ENCODE measurements at places on chromosomes 1 and 21.
A peak's percentile ranks its signal among the peaks of the same experiment; 100 is the strongest.

GRCh38 chr1:240285540-240285939 lies 193.9 kb downstream of the FMN2 start:
- DNase-seq: no peak

- no peak for DNase-seq
Measured at GRCh38 chr1:163258181-163258580, 55.5 kb upstream of the RGS5 start.

GRCh38 chr1:152926091-152926490 lies 17.7 kb downstream of the IVL start:
- peak; percentile 36 for DNase-seq

DNA sequence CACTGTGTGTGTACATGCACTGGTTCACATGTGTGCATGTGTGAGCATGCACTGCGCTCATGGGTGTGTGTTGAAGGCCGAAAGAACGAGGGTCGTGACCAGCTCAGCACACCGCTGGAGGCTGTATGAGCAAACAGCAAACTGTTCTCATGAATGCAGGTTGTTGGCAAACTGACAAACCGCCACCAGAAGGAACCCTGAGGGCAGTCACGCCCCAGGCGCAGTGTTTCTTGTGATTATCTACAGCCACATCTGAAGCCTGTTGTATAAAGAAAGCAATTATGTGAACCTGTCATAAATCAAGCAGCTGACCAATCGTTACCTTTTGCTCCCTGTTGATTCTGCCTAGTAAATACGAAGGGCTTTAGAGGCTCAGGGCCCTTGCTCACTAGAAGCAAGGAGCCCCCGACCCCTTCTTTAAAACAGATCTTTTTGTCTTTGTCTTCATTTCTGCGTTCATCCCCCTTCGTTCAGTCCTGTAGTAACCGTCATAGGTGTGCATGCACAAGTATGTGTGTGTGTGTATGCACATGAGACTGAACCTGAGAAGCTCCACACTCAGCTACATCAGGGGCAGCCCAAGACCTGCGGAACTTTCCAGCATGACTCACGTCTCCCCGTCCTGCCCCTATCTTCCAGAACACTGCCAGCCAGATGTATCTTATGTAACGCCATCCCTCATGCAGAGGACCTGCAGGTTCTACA lies 16.8 kb upstream of the RIPK4 start:
- DNase-seq: no peak

DNA sequence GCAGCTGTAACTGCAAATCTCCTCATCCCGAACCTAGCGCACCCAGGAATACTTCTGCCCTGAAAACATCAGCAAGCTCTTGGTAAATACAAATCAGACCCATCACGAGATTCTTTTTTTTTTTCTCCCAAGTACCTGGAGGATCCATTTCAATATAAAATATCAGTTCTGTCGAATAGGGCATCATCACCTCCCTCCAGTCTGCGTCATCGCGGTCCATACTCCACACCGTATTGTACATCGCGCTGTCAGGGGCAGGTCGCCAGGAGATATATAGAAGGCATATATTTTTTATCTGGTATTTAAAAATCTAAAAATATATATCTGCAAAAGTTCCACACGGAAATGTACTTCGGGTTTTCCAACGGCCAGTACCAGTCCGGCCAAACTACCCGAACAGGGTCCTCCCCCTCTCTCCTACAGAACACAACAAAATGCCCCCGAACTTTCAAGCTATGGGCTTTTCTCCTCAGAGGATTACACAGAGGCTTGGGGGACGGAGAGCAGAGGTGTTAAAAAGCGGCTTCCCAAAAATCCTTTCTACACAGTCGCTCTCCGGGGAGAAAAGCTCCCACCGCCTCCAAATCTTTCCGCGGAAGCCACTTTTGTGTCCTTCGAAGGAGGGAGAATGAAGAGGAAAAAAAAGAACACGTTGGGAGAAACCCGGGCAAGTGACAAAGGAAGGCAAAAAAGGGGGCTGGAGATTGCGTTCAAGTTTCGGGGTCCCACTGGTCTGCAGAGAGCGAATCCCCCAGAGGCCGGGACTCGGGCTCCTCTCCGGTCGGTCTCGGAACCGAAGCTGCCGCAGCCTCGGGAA lies 509 bp downstream of the PIK3R3 start:
- DNase-seq: no peak

DNA sequence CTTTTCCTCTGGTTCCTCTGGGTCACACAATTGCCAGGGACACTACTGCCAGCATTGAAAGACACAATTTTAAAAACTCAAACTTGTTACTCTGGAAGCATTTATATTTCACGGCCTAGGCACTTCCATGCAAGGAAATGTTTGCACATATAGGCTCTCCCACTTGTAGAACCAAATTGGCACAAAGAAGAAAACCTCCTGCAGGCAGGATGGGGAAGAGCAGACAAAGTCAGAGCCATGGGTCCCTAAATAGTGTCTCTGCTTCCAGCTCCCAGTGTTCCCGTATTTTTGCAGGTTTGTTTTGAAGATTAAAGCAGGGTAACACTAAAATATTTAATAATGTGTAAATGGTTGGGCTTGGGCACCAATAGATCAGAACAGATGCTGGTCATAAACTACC lies 19.0 kb upstream of the ADGRL2 start:
- no peak for DNase-seq

DNA sequence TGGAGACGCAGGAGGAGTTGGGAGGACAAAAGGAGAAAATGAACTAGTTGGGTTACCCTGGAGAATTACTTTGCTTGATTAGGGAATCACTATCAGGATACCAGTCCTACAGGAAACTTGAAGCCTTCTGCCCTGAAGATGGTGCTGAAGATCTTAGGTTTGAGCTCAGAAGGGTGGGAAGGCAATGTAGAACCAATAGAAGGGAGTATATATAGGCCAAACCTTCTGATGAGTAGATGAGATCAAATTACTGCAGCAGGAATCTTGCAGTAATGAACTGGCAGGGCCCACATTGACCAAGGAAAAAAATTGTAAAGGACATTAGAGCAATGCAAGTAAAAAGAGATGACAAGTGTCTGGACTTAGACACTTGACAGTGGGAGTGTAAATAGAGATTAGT lies 116.3 kb upstream of the CACYBP start:
- DNase-seq: no peak

DNA sequence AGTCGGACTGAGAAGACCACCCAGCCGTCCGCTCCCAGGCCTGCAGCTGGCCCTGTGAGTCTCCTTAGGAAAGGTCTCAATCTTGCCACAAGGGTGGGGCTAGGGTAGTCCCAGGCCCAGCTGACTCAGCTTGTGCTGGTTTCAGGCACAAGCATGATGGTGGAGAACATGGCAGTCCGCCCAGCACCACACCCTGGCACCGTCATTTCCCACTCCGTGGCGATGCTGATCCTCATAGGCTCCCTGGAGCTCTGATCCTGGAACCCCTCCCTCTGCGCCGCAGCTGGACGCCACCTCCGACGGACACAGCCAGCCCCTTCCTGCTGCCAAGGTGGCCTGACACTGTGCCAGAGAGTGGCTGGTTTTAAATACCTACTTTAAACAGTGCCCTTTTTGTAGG lies 10.7 kb downstream of the TMEM81 start:
- DNase-seq: no peak

DNA sequence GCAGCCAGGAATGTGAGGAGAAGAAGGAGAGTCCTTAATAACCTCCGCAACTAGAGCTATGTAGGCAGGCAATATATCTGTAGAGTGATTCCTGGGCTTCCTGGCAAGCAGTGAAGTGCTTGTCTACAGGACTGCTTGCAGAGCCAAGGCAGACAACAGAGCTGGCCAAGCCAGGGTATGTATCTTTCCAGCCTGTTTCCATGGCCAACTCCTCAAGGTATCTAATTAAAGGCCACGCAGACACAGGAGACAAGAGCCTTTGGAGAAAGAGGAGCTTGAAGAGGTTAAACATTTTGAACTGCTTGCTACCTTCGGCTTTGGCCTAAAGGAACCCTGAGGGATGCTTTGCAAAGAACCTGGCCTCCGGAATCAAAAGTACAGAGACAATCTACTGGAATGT lies 137.4 kb downstream of the PIGK start:
- no peak for DNase-seq

- no peak for DNase-seq
Measured at GRCh38 chr1:107225706-107226105, 84.9 kb downstream of the NTNG1 start.

GRCh38 chr1:169105434-169106094 lies 926 bp upstream of the ATP1B1 start:
- DNase-seq: peak; percentile 53

GRCh38 chr1:182359645-182360044 lies 31.9 kb downstream of the GLUL start:
- no peak for DNase-seq

DNA sequence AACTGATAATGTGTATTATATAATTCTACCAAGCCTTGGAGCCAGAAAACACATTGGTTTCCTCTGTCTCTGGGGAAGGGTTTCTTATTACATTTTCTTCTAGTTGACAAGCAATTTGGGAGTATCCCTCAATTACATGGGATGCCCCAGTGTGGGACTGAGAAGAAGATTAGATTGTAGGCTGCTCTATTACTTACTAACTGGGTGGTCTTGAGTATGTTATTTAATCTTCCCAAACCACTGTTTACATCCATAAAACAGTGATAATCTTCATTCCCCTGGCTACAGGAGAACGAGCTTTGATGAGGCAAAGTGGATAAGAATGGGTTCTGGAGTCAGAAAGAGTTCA lies 105.8 kb downstream of the TSEN15 start:
- DNase-seq: no peak

DNA sequence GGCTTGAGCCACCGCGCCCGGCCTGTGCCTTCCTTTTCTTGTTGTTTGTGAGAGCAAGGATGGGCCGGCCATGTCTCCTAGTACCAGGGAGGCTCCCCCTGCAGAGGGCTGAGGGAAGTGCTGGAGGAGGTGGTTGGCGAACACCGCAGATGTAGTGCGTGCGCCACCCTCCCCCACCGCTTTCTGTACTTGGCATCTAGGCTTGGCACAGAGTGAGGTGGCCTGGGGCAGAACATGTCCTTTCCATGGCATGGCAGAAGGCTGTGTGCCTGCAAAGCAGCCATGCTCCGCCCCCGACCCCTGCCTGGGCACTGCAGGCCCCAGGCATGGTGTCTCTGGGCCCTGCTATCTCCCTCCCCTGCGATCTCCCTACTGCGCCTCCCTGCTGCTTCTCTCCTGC lies 30.7 kb downstream of the ALPL start:
- no peak for DNase-seq

DNA sequence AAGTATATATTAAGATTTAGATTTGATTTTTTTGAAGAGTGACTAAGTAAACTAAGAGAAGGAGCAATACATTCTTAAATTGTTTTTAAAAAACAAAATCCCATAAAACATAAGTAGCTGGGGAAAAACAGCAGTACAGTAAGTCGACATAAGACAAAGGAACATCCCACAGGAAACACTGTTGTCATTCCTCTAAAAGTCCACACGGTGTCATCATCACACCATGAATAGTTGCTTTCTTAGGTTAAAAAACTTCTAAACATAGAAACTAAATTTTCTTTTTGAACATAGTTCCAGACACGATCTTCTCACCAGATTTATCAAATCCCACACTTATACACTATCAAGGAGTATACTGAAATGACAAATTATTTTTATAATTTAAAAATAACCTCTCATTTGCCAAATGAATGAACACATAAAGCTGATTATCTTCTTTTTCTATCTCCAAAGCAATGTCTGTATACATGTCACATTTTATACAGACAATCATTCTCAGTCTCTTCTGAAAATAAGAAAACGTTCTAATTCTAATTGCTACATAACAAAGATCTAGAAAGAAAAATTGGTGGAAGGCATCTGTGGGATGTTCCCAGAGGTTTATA lies 15.8 kb downstream of the ODF2L start:
- DNase-seq: peak; percentile 48

All from GM13977 (cell line).